ENCODE measurements at places on chromosomes 11 and 22.

GRCh38 chr11:44742508-44743246 lies 15.9 kb downstream of the TSPAN18 start:
- DNase-seq: no peak

DNA sequence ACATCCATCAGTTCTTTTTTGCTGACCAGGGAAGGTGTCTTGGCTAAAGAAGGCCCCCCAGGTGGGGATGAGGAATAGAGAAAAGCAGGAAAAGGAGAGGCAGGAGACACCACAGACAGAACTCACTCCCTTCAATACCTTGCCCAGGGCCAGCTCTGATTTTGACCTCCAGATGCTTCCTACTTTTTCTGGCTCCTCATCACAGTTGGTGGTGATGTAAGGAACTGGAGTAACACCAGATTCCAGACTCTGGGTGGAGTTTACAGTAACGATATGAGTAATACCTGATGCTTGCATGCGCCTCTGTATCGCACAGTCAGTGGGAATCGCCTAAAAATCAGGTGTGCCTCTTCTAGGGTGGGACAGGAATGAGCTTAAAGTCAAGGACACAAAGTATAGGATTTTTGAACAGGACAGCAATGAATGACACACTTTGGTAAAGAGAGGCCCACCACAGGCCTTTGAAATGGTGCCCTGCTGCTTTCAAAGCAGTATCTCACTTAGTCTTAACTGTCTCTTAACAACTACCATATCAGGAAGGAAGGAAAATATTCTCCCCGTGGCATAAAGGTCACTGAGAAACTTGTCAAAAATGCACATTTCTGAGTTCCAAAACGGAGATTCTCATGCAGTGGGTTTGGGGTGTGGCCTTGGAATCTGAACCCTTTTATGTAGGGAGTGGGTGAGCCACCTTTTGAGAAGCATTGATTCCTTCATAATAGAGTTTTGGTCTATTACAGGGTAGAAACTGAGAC lies 140.8 kb downstream of the SNX19 start:
- no peak for DNase-seq

- DNase-seq: no peak
Observed at GRCh38 chr22:21665047-21665851, 563 bp upstream of the PPIL2 start.

- DNase-seq: no peak
Observed at GRCh38 chr11:79485694-79486093, 44.9 kb upstream of the TENM4 start.

- no peak for DNase-seq
Observed at GRCh38 chr11:55652560-55652959, 4.4 kb downstream of the OR4S2 start.

- no peak for DNase-seq
Observed at GRCh38 chr11:33941637-33942160, 49.8 kb upstream of the LMO2 start.

DNA sequence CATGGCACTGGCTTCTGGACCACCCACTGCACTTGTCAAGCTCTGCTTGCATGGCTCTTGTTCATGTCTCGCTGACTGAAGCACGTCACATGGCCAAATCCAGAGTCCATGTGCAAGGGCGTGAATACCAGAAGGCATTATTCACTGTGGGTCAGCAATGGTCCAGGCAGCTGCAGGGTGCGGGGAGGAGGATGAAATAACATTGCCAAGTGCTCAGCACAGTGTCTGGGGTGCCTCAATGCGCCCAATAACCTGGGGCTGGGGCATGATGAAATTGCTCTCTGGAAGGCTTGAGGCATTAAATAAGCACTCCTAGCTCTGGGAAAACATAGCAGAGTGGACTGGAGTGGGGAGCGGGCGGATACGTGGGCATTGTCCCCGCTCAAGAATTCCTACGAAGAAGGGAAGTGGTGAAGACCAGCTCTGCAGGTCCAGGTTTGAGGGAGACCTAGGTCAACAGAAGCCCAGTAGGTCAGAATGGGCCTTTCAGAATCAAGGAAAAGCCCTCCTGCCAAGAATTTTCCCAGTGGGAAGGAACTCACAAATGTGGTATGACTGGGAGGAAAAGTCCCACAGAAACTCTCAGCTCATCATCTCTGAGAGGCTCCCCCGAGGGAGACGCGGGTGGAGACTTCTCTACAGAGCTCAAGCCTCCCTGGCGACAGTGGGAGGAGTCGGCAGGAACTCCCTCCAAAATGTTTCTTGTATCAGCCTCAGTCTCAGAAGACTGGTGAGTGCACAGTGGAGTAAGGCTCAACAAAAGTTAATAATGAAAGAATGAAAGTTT lies 15.3 kb upstream of the ACCSL start:
- no peak for DNase-seq

DNA sequence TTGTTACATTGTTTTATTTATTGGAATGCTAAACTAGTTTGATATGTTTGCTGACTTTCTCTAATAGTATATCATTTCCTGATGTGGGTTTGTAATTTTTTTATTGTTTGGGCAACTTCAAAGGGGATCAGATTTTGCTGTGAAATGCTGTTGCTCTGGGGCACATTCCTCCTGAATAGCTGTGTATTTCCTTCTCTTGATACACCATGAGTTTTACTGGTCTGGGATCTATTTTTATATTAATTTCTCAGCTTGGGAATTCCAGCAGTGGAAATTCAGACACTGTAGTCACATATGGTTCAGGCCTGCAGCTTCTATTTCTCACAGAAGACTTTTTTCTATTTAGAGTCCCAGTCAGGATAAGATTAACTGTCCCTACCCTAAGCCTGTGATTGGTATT lies 58.9 kb downstream of the RPUSD4 start:
- DNase-seq: no peak

DNA sequence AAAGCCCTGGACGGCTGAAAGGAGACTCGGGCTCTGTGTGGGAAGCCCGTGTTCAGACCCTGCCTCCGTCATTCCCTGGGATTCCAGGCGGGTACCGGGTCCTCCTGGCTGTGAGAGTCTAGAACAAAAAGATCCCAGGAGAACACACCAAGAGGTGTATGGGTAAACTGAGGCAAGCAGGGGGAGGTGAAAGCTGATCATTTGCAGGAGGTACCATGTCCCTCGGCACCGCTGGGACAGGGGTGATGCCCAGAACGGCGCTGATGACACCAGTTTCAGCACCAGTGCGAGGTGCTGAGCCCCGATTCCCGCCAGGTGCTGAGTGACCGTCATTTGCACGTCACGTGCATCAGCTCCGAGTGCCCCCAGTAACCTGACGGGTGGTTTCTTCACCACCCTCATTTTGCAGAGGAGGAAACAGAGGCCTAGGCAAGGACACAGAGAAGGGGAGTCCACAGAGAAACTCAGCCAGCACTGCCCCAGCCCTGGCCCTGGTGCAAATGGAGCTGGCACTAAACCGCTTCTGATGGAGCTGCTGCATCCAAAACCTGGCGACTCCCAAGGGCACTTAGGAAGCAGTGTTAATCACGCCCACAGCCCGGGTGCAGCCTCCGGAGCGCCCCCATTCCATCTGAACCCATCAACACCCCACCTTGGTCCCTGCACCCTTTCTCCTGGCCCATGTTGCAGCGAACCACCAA lies 16.8 kb downstream of the MACROD1 start:
- DNase-seq: no peak

- DNase-seq: no peak
Observed at GRCh38 chr11:122659676-122660554, 4.4 kb downstream of the UBASH3B start.

- no peak for DNase-seq
Observed at GRCh38 chr22:29936186-29936585, 53.2 kb downstream of the MTMR3 start.

- no peak for DNase-seq
Observed at GRCh38 chr11:15783619-15784018, 572.7 kb downstream of the SOX6 start.

DNA sequence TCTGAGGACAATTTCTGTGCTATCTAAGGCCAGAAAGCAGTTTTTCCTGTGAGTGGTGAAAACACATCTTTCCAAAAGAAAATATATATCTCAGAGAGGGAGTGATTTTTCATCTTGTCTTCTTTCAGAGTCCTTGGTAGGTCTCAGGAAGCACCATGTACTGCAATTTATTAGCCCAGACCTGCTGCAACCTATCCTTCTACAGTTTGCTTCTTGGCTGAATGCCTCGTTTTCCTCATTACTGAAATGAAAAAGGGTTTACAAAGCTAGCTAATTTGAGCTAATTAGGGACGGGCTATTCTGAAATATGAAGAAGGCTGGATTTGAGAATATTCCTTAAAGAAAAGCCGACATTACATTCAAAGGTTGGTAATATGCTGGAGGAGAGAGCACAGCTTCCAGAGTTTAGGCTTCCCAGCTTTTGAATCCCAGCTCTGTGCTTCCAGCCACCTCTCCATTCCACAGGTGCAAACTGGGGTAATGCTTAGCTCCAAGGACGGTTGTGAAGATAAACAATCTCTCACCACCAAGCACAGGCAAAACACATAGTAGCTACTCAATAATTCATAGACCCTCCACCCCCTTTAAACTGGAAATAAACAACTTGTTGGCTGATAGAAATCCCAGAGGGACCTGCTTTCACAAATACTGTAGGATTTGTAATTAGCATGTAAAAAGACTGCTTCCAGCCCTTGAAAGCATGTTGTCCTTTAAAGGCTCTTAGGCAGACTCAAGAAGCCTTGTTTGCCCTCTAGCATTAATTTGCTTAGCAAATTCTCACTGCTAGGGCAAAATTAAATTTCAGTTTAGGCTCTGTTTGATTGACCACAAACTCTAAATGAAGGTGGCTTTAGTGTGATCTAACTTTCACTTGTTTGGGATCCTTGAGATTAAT lies 24.5 kb upstream of the SESN3 start:
- no peak for DNase-seq

DNA sequence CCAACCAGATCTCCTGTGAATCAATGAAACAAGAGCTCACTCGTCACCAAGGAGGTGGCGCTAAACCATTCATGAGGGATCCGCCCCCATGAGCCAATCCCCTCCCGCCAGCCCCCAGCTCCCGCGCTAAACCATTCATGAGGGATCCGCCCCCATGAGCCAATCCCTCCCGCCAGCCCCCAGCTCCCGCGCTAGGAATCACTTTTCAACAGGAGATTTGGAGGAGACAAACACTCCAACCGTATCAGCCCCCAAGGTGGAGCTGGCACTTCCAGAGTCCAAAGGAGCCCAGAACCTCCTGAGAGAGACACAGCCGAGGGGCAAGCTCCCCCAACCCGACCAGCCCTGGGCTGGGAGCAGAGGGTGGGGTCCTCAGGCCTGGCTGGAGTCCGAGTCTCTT lies 40.9 kb upstream of the PRR5 start:
- DNase-seq: no peak

DNA sequence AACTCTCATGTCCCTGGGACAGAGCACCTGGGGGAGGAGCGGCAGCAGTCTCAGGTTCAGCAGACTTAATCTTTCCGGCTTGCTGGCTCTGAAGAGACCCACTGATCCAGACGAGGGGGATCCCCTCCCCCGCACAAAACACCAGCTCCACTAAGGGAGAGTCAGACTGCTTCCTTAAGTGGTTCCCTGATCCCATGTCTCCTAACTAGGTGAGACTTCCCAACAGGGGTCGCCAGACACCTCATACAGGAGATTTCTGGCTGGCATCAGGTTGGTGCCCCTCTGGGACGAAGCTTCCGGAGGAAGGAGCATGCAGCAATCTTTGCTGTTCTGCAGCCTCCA lies 157.2 kb upstream of the TMEM45B start:
- no peak for DNase-seq

DNA sequence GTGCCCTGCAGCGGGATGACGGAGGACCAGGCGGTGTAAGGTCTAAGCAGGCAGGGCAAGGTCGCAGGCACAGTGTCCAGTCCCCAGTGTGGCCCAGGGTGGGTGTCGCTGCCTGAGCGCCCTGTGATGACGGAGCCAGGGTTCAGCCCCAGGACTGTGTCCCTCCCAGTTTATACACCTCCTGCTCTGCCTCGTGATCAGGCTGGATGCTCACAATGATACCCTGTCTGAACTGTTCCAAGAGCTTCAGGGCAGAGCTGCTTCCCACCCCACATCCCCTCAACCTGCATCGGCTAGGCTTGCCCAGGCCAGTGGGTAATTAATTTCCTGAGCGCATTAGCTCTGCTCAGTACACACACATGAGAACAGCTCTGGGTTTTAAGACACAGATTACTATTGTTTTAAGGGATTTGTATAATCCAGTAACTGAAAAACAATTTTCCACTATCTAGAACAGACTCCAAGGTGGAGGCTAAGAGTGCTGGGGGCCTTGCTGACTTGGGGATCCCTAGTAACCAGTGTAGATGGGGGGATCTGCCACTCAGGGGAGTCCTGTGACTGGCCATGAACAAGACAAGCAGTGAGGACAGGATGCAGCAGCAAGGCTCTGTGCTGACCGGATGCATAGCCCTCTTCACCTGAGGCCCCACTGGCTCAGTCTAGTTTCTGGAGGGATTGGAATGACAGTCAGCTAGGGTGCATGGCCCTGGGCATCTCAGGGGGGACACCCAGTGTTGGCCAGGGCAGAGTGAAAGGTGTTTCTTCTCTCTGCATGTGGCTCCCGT lies 34.1 kb downstream of the GNAZ start:
- DNase-seq: no peak

- no peak for DNase-seq
Observed at GRCh38 chr11:76567261-76567660, 103.3 kb downstream of the LRRC32 start.

DNA sequence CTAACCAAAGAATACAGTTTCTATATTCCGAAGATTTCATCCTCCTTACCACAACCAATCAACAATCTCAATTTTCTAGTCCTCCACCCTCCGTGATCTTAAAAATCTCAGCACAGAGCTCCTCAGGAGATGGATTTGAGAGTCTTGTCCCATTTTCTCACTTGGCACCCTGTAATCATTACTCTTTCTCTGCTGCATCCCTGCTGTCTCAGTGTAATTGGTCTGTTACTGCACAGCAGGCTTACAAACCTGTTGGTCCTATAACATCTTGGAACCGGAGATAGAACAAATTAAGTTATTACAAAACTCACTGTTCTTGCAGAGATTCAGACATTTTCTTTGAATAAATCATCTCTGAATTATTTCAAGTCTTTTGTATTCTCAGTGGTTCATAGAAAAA lies 1227.2 kb downstream of the JRKL start:
- DNase-seq: no peak

DNA sequence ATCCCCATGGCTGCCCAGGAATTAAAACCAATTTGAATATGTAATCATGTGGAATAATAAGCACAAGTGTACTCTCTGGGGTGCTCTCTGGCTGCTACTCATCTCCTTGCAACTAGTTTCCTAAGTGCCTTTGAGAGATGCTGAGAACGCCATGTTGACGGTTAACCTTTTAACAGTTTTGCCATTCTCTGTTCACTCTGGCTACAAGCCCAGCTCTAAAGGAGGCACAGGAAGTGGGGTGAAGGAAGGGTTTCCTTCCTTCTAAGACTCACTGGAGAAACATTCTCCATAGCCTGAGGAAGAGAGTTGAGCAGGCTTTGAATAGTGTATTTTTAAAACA lies 122.0 kb upstream of the ZC3H12C start:
- no peak for DNase-seq
